DMS79 (cell line): ENCODE measurements at places on chromosomes 16 and 17.

DNA sequence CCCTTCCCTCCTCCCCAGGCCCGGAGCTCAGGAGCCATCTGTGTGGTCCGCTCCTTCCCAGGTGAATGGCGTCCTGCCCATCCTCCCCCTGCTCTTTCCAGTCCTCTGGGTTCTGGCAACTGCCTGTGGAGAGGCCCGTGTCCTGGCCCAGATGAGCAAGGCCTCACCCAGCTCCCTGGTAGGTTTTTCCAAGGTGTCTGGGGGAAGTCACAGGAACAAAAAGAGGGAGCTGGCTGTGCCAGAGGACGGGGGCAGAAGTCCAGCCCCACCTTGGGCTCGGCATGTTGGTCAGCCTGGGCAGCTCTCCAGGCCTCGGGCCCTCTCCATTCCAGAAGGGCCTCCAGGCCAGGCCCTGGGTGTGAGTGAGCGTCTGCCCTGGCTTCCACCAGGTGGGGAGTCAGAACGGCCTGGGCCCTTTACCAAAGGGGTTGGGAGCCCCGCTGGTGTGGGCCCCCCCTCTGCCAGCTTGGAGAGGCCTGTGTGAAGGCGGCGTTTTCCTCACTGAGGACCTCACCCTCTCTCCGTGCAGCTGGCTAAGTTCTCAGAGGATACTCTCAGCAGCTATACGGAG, 25.1 kb downstream of the CASKIN2 start:
- DNase-seq: no peak

GRCh38 chr16:89407925-89408300, 82.4 kb downstream of the ANKRD11 start:
- no peak for DNase-seq

DNA sequence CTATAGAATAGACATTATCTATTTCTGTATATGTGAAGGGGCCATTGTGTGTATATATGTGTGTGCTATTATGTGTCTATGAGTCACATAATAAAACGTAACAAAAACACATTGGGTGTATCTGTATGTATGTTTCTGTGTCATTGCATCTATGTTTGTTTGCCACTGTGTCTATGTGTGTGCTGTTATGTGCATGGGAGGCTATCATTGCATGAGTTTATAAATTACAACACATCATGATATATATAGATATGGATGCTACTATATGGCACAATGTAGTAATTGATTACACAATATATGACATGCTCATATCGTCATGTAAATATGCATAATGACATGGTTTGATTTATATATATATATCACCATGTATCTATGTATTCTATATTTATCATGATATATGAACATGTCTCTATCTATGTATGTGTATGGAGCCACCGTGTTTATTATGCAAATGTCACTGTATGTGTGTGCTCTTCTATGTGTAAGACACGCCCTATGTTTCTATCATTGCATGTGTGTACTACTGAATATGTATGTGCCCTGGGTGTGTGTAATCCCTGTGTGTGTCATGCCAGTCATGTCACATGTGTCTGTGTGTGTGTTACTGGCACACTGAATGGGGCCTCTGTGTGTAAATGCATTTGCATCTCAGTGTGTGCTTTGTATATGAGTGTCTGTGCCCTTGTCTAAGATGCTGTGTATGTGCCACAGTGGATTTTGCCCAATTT, 1.4 kb upstream of the TSPOAP1 start:
- DNase-seq: no peak

DNA sequence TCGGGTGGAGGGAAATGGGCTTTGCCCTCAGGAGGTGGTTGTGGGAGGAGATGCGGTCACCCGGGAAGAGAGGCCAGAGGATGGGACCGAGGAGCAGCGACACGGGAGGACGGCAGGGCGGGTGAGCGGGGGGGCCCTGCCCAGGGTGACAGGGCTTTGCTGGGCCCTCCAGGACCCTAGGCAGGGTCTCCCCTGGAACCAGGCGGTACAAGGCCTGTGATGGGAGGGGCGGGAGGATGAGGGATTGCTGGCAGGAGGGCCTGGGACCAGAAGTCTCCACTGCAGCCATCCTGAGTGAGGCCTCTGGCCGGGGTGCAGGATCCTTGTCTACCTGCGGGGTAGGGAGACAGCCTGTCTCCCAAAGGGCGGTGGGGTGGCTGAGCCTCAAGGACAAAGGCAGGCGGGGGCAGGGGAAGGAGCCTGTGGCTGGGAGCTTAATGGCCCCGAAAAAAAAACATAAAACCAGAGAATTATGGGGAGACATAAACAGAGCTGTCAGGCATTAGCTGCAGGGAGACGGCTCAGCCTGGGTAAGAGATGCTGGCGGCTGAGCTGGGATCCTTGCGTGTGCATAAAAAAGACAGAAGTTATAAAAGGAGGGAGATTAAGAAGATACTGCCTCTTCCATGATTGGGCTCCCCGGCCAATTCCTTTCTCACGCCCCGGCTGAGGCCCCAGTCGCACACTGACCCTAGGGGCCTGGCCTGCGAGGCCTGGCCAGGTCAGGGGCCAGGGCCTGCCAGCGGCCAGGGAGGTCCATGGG, 66.7 kb downstream of the SREBF1 start:
- no peak for DNase-seq
